Stimulated activated CD4-positive, alpha-beta T cell treated with anti-CD3 and anti-CD28 coated beads, Interleukin-15, amount 100 ng/mL, for 48 hours (primary cell): ENCODE measurements at places on chromosomes 1 and 21.

GRCh38 chr1:223352944-223353343 is 11.0 kb downstream of the SUSD4 start:
- no peak for DNase-seq

DNA sequence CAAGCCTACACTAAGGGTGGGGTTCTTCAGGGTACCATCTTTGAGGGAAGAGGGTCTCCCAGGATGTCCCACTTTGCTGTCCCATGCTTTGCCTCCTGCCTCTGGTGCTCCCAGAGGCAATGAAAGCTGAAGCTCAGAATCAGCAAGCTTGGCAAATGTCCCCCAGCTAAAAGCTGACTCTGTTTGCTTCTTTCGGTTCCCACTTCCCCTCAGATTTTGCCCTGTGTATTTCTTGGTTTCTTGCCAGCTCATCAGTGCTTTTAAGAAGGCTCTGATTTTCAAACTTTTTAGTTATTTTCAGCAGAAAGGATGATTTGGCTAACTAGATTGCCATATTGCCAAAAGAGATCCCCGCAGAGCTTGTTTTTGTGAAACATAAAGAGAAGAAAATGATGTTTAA is 33.1 kb upstream of the COG2 start:
- no peak for DNase-seq

DNA sequence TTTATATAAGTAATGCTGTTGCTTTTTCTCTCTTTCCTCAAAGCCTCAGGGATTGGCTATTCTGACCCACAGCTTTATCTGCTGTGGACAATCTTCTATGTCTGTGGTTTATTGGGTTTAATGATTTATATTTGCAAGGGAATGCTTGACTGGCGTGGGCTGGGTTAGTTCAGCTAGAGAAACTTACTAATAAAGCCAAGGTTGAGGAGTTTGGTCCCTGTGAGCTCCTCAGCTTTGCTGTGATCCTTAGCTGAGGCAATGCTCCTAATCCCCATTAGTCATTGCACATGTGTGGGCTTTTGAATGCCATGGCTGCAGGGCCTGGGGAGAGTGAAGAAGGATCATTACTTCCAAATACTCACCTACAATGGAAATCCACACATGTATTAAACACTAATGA is 179.3 kb downstream of the ZNF326 start:
- DNase-seq: no peak

- DNase-seq: no peak
Observed at GRCh38 chr1:198187973-198188588, 31.3 kb downstream of the NEK7 start.

GRCh38 chr1:247111259-247111699 is 7.1 kb upstream of the ZNF669 start:
- DNase-seq: no peak

- no peak for DNase-seq
Observed at GRCh38 chr1:21244986-21245687, 45.1 kb downstream of the ECE1 start.

GRCh38 chr1:22104094-22104493 is 38.8 kb downstream of the WNT4 start:
- no peak for DNase-seq

DNA sequence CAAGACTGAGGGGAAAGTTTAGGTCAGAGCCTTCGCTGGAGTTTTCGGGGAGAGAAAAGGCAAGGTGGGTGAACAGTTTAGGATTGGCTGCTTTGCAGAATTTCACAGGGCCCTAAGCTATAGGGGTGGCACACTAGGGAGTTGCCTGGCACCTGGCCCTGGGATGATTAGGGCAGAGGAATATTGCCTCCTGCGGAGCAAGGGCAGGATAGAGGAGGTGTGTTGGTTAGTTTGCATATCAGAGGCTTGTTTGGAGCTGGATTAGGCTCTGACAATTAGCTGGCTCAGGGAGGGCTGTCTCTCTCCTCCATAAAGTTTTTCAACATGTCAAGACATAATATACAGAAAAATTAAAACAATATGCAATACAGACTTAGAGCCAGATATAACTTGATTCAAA is 436.4 kb downstream of the DISC1 start:
- DNase-seq: no peak

DNA sequence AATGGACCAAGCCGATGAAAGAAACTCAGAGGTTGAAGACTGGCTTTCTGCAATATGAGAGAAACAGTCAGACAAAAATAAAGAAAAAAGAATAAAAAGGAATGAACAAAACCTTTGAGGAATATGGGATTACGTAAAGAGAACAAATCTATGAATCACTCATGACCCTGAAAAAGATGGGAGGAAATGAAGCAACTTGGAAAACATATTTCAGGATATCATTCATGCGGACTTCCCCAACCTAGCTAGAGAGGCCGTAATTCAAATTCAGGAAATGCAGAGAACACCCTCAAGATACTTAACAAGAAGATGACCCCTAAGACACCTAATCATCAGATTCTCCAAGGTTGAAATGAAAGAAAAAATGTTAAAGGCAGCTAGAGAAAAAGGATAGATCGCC is 705.3 kb upstream of the CHRM3 start:
- DNase-seq: no peak

DNA sequence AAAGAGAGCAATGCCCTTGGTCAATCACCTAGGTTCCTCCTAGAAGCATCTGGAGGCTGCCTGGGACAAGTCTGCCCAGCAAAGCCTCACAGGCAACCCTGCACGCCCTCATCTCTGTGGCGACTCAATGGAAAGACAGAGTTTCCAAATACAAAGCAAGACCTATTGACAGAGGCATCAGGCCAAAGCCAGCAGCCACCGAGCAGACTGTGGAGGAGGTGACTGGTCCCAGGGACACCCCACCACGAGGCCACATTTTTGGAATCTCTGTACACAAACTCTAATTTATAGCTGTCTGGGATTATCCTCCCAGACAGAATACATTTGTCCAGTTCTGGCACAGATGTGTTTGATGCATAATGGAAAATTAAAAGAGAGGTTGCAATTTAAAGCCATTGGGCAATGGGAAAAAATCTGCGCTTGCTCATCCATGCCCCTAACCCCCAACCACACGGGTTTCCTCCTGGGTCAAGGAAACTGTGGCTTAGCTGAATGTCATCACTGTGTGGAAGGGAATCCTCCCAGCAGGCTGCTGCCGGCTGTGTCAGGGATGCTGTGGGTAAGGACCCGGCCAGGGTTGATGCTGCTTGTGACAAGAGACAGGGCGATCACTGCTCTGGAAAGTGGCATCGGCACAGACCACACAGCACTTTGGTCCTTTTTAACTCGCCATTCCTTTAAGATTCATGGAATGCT is 14.3 kb downstream of the TSPAN2 start:
- DNase-seq: no peak

- DNase-seq: no peak
Observed at GRCh38 chr1:241624935-241625334, 15.2 kb downstream of the CHML start.

GRCh38 chr1:202624781-202625108 is 85.5 kb downstream of the SYT2 start:
- DNase-seq: no peak

- DNase-seq: no peak
Observed at GRCh38 chr1:119984771-119985170, 84.7 kb downstream of the NOTCH2 start.

DNA sequence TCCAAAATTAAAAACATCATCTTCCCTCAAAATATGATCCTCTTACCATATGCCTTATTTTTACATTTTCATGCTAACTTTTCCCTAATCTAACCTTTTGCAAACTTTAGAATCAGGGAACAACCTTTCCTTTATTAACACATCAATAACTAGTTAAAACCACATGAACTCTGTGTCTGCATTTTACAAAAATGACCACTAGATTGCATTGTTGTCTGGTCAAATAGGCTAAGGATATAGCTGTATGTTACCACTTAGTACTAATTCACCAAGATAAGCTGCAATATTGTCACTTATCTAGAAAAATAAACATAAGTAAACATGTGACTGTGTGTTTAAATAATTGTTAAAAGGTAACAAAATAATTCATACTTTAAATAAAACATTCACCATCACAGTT is 82.3 kb downstream of the DENND1B start:
- no peak for DNase-seq

GRCh38 chr1:63645317-63645716 is 52.1 kb downstream of the PGM1 start:
- DNase-seq: no peak

DNA sequence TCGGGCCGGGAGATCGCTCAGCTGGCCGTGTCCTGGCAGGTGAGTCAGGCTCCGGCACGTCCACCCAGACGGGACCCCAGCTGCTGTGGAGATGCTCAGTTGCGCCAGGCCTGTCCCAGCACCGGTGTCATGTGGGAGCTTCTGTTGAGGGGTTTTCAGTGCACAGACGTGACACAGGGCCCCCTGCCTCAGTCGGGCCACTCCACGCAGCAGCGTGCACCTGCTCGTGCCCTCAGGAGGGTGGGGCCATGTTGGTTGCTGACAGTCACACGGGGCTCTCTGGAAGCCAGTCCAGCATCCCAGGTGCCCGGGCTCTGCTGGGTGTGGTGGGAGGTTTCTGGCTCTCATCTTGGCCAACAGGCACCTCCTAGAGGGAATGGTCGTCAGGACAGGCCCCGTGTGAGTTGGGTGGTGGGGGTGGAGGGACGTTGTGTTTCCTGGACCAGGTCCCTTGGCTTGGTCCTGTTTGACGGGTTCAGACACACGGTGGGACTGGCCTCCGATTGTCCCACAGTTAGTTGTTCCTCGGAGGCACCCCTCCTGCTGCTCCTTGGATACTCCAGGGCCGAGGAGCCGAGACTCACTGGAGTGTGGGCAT is 19.2 kb downstream of the ATAD3B start:
- no peak for DNase-seq

DNA sequence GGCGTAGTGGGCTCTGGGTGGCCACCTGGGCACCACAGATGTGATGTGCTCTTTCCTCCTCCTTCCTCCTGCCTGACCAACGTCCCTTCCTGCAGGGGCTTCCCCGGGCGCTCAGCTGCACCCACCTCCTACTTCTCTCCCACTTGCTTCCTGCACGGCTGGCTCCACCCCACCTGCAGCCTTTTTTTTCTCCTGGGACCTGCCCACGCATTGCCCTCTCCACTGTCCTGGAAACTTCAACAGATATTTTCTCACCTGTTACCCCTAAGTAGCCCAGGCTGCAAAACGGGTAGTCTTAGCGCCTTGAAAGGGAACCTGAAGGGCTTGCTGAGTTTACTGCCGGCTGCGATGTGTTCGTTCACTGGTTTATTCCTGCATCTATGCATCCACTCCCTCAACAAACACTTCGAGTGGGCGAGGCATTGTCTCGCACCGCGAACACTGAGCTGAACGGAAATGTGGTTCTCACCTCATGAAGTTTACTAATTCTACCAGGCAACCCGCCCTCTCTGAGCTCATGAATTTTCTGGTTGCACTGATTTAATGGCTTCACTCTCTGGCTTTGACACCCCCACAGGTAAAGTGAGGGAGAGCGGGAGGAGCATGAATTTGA is 23.6 kb downstream of the ZBTB18 start:
- peak; percentile 4 for DNase-seq

- no peak for DNase-seq
Observed at GRCh38 chr1:41957568-41957967, 38.8 kb upstream of the HIVEP3 start.
